ENCODE measurements at places on chromosomes 5 and 9.

GRCh38 chr5:74069741-74070140 is 443.7 kb downstream of the ARHGEF28 start:
- no peak for DNase-seq

DNA sequence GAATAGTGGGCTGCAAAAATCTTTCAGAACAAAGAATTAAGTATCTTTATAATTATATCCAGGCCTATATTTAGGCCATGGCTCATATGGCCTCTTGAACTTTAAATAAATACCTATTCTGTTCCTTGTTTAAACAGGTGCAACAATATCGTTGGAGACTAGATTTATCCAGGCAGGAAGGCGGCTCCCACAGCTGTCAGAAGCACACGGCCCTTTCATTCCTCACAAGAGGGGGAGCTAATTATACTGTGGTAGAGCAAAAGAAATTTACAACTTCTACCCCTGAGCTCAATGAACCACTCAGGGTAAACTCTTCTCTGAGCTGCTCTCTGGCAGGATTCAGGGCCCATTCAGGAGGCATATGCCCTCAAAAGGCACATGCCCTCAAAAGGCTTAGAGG is 31.3 kb downstream of the TMEM174 start:
- no peak for DNase-seq

- no peak for DNase-seq
Measured at GRCh38 chr5:113036321-113036720, 59.7 kb downstream of the DCP2 start.

- DNase-seq = no peak
Measured at GRCh38 chr9:69900406-69900805, 79.8 kb downstream of the CFAP95 start.

DNA sequence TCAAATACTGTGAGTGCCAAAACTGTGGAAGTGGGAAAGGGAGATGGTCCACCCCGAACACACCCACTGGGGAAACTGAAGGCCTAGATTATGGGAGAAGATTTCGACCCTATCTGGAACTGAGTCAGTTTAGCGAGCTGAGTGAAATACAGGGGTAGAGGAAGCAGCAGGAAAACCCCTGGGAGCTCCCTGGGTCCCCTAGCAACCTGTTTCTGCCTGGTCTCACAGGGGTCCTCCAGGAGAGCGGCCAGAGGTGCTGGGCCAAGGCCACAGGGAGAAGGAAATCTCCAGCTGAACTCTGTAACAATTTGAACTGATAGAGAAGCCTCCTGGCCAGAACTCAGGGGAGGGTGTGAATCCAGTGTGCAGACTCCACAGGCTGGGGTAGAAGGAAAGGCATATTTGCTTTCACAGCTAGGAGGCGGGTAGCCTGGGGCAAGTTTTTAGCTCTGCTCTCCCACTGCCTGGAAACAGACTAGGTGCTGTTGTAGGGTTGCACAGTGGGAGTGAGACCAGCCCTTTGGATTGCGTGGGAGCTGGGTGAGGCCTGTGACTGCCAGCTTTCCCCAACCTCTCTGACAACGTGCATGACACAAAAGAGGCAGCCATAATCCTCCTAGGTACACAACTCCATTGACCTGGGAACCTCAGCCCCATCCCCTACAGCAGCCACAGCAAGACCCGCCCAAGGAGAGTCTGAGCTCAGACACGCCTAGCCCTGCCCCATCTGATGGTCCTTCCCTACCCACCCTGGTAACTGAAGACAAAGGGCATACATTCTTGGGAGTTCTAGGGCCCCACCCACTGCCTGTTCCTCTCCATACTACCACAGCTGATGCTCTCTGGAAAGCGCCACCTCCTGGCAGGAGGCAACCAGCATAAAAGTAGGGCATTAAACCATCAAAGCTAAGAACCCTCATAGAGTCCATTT is 78.8 kb upstream of the GPBP1 start:
- no peak for DNase-seq

DNA sequence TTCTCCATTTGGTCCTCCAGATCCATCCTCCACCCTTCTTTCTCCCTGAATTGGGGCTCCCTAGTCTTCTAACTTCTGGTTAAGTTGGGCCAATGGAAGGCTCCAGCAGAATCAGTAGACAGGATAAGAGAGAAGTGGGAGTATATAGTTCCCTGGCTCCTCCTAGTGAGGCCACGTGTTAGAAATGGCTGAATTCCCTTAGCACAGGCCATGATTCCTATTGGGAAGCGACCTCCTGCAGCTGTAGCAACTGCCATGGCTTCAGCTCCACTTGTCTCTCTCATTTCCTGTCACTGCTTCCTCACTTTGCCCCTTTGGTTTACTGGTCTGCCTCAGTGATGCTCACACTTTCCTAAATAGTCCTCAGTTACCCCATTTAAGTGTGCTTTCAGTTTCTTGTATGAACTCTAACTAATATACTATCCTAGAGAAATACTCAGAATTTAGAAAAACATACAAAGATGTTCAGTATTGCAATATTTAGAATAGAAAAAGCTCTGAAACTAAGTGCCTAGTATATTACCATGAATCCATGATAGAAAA is 104.8 kb upstream of the SMARCA2 start:
- no peak for DNase-seq

- DNase-seq = no peak
Measured at GRCh38 chr9:69801989-69802388, 18.6 kb upstream of the CFAP95 start.

DNA sequence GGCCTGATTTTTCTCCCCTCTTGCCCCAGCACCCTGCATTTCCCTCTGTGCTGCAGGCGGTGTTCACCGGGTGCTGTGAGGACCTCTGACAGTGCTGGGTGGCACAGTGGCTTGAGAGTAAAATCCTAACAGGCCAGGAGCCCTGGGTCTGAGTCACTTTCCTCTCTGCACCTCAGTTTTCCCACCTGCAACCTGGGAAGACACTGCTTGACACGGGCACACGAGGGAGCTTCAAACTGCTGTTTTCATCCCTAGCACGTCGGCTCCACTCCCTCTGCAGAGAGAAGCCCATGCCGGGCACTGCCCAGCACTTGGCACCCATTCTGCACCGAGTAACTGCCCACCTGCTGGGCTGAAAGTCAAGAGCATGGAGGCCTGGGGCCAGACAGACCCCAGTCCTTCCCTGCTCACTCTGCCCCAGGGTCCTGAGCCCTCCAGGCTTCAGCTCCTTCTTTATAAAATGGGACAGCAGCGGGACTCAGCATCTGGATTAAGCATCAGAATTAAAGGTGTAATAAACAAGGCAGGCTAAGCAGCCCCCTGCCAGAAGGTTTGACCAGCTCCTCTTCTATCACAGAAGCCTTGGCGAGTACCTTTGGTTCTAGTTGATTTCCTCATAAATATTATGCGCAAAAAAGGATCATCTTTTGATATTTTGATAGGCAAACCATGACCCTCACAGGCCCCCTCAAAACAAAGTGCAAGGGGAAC is 5.2 kb downstream of the GFI1B start:
- no peak for DNase-seq

GRCh38 chr5:94094793-94095441 is 353.5 kb upstream of the POU5F2 start:
- DNase-seq = no peak

GRCh38 chr5:100824635-100825034 is 78.4 kb downstream of the ST8SIA4 start:
- no peak for DNase-seq

DNA sequence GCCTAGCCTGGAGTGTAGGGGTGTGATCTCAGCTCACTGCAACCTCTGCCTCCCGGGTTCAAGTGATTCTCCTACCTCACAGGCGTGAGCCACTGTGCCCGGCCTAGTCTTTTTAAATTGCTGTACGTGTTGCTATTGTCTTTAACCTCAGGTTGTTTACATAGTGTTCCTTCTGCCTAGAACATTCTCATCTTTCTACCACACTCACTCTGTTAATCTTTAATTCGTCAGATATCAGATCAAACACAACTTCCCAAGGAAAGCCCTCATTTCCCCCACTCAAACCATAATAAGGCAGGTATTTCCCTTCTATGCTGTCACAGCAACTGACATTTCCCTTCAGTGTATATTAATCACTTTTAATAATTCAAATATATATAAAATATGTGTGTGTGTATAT is 1310.0 kb upstream of the C9orf72 start:
- DNase-seq = no peak

DNA sequence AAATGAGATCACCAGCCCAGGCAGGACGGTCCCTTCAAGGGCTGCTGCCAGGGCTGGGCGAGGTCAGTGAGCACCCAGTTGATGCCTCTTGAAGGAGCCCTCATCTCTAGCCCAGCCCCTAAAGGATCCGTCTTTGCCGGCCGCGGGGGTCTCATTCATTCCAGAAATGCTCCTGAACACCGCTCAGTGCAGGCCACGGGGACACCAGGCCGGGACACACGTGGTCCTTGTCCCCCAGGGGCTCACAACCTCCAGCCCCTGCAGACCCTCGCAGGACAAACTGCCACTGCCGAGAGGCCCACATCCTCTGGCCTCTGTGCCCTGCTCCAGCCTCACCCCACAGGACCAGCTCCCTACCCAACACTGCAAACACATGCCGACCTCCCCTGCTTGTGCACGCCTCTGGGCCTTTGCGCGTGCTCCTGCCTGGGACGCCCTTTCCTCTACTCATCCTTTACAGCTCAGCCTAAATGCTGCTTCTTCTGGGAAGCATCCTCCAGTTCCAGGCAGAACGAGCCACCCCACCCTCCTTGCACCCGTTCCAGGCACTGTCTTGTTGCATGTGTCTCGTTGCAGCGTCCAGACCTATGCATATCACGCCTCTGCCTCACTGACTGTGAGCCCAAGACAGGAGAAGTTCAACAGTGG is 10.3 kb upstream of the LAMC3 start:
- DNase-seq = no peak

GRCh38 chr9:116313638-116314037 is 160.0 kb downstream of the PAPPA start:
- no peak for DNase-seq

DNA sequence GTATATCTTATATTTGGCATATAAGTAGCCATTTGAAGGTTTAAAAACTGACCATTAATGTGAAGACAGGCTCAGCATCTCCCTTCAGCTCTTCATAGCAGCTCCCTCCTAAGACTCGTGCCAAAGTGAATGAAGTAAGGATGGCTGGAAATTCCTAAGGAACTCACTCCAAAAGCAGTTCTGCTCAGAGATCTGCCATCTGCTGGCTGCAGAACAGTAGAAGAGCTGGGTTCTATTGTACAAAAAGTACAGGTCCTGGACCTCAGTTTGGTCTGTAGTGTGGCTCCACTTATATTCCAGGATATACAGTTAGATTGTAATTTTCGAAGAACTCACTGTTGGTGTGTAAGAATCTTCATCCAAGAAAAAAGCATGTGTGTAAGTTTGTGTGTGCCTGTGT is 104.9 kb upstream of the RUSC2 start:
- DNase-seq = no peak

- no peak for DNase-seq
Measured at GRCh38 chr9:130741024-130741305, 47.4 kb downstream of the EXOSC2 start.

- no peak for DNase-seq
Measured at GRCh38 chr5:7415587-7416535, 19.9 kb downstream of the ADCY2 start.

DNA sequence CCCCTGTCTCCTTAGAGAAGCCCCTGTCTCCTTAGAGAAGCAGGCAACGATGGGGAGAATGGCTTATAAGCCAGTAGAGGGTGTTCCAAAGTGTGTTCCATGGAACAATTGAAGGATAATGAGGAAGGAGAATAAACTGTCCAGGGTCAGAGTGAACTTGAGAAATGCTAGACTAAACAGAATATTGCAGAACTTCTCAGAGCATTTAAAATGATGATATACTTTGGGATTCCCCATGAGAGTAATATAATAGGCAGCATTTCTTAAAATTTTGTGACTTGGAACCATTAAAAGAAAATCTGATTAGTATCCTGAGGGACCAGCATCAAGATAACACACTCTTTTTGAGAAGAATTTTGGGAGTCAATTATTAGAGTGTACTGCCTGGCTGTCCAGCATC is 116.8 kb downstream of the PBX3 start:
- DNase-seq = no peak

DNA sequence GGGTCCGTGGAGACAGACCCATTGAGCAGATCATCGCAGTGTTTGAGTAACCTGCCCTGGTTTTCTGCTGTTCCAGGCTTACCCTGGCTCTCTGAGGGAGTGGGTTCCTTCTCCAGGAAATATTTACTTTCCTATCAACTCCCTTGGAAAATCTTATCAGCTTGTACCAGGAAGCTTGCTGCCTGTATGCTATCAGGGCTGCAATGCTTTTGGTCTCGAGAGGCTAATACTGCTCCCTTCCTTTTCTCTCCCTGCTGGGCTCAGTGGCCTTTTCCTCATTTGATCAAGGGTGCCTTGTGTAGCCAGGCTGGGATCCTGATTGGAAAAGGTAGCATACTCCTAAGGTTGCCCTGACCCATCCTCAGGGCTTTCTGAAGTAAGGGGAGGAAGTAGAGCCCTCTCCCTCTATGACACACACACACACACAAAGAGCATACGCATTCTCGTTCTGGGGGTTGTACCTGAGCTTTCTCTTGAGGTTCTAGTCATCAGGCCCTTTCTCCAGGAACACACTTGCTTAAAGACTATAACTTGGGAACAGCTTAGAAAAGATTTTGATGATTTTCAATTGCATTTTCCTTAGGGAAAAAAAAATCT is 41.6 kb downstream of the CYSTM1 start:
- DNase-seq = no peak

- DNase-seq = no peak
Measured at GRCh38 chr9:5110867-5111681, 74.4 kb downstream of the INSL6 start.

- no peak for DNase-seq
Measured at GRCh38 chr5:92002721-92003274, 619.7 kb upstream of the ARRDC3 start.

- no peak for DNase-seq
Measured at GRCh38 chr9:136108648-136109266, 9.9 kb downstream of the TMEM250 start.

- DNase-seq = no peak
Measured at GRCh38 chr9:4386819-4387218, 87.0 kb upstream of the GLIS3 start.

DNA sequence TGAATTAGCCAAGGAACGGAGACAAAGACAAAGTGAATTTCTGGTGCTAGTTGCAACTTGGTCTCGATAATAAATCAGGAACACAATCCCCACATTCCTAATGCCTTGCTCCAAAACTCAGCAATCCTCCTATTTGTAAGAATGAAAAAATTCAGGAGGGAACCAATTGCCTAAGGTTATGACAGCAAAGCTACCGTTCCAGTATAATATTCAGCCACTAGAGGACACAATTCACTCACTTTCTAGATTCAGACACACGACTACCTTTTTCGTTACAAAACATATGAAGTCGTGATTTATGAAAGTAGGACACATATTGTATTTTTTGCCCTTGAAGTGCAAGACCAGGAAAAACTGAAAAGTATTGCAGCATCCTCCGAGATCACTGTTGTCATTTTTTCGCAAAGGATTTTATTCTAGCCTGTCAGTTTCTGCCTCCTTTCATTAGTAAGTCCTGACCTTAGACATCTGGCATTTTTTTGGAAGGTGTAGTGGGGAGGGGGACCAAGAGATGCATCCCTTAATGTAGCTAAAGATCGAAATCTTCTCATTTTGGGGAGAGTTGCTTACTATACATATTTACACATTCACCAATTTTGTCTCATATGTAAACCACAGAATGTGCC is 133.1 kb downstream of the DOCK8 start:
- DNase-seq = no peak

Measured in T-helper 22 cell (primary cell).